Sciatic nerve (tissue), 2 donors: ENCODE measurements at places on chromosomes 4 and X. TPM values are rescaled to one million over a fixed set of nuclear protein-coding genes. Genes with fewer than 3 reads are reported as not detected.

The LIMCH1 gene
- 195 TPM for total RNA-seq

DNA sequence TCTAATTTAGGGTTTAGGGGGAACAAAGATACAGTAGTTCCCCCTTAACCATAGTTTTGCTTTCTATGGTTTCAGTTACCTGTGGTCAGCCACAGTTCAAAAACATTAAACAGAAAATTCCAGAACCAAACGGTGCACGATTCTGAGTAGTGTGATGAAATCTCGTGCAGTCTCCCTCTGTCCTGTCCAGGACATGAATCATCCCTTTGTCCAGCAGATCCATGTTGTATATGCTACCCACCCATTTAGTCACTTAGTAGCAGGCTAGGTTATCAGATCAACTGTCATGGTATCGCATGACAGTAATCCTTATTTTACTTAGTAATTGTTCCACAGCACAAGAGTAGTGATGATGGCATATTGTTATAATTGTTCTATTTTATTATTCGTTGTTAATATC lies 556.1 kb downstream of the IL1RAPL1 start:
- DNase-seq = no peak

DNA sequence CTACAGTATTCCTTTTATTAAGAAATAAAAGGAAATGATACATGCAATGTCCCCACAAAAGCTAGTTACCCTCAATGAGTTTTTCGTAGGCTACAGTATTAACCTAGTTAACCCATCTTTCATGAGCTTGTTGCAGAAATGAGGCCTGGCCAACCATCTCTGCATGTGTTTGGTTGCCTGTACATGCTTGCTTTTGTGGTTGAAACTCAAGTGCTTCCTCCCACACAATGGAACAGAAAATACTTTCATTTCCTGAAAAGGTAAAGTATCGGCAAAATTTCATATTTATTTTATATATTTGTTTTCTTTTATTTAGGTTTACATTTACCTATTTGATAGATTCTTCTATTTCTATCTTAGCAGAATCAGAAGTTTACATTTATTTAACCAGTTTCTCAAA lies 214.6 kb upstream of the FAM241A start:
- DNase-seq = no peak

DNA sequence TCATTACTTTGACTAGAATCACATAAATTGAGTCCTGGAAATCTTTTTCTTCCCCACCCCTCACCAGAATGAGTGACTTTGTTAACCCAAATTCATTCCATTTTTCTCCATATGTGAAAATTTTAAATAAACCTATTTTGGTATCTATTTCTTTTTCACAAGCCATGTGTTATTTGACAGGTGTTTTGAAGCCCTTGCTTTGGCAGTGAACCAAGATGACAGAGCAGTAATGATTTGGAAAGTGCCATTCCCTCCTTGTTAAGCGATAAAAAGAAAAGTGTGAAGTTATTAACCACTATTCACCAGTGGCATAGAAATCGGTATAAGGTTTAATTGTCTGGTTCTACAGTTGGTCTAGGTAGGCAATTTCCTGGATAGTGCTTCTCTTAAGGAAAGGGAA lies 66.1 kb downstream of the POLA1 start:
- DNase-seq = no peak

The CT45A10 gene
- total RNA-seq = not detected

DNA sequence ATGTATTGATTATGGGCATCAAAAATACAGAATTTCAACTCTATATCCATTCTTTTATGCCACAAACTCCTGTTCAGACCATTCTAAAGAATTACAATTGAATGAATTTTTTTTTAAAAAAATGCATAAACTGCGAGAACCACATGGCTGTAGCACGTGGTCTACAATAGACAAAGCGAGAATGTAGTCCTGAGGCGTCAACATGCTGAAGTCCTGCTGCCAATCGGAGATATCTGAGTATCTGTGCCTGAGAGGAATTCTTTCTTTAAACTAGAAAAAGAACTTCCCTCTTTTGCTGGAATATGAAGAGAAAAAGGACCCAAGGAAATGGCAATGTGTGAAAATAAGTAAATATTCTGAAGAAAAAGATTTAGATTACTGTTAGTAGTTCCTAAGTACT lies 105.7 kb downstream of the CDS1 start:
- no peak for DNase-seq

GRCh38 chr4:97531351-97531750 lies 611.9 kb downstream of the STPG2 start:
- no peak for DNase-seq
